Activated CD4-positive, alpha-beta memory T cell treated with anti-CD3 and anti-CD28 coated beads for 36 hours (primary cell): ENCODE measurements at places on chromosomes 5 and 9. TPM values are rescaled to one million over a fixed set of nuclear protein-coding genes. Genes with fewer than 3 reads are reported as not detected.

Gene ACTL7A
- not detected for total RNA-seq

Gene STK32A
- total RNA-seq = not detected

Gene MAMDC2
- total RNA-seq = not detected

Gene PCDHA1
- total RNA-seq = not detected

Gene BHMT2
- total RNA-seq = not detected

Gene NUTM2G
- not detected for total RNA-seq

Gene FOXD4L3
- not detected for total RNA-seq

GRCh38 chr9:77977210-77977611 lies 54.4 kb downstream of the GNAQ start:
- no peaks in the 10 kb centered on the region for H3K27me3 ChIP-seq
- peak; percentile 72 for DNase-seq

GRCh38 chr5:111863801-111864200 lies 106.8 kb upstream of the NREP start:
- no peak overlapping the region for H3K27ac ChIP-seq
- no peaks in the 10 kb centered on the region for H3K27me3 ChIP-seq
- H3K4me3 ChIP-seq = no peak overlapping the region
- DNase-seq = no peak
- no peaks in the 10 kb centered on the region for H3K36me3 ChIP-seq

GRCh38 chr9:114017741-114018715 lies 60.1 kb downstream of the AMBP start:
- no peak overlapping the region for H3K4me3 ChIP-seq
- H3K27ac ChIP-seq = no peak overlapping the region
- H3K36me3 ChIP-seq = peaks cover 4% of the 10 kb centered on the region
- H3K4me1 ChIP-seq = no peaks in the 10 kb centered on the region
- DNase-seq = no peak

GRCh38 chr5:138095100-138095907 lies 11.5 kb downstream of the WNT8A start:
- no peak overlapping the region for H3K4me3 ChIP-seq
- no peak for DNase-seq
- peaks cover 5% of the 10 kb centered on the region for H3K27me3 ChIP-seq
- H3K27ac ChIP-seq = no peak overlapping the region
